ENCODE measurements at places on chromosomes 4 and X. TPM values are rescaled to one million over a fixed set of nuclear protein-coding genes. Genes with fewer than 3 reads are reported as not detected.

DNA sequence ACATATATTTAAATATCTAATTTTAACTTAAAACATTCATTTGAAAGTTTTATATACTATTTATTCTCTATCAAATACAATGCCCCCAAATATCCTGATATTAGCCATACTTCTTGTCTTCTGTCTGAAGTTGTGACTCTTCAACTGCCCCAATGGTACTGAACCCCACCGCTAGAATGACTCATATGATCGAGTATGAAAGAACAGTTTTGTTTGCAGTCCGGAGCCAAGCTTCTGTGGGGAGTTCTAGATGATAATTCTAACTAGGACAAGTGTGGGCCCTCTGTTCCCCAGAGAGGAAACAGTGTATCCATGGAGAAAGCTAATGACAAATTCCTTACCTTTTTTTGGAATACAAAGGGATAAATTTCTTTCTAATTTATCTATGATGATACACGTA lies 24.7 kb upstream of the CT47A1 start:
- no peaks in the 10 kb centered on the region for H3K4me1 ChIP-seq
- no peak overlapping the region for H3K27ac ChIP-seq
- no peak for DNase-seq
- H3K27me3 ChIP-seq = no peaks in the 10 kb centered on the region

SLC6A8 gene
- polyA plus RNA-seq = 25.5 TPM

TCEAL6 gene
- not detected for polyA plus RNA-seq

DNA sequence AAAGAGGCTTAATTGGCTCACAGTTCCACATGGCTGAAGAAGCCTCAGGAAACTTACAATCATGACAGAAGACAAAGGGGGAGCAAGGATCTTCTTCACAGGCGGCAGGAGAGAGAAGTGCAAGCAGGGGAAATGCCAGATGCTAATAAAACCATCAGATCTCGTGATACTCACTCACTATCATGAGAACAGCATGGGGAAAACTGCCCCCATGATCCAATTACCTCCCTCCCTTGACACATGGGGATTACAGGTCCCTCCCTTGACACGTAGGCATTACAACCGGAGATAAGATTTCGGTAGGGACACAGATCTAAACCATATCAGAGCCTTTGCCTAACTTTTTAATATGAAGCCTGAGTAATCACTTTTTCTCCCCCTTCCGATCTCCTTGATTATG lies 43.7 kb upstream of the MAPK10 start:
- no peak overlapping the region for H3K4me3 ChIP-seq
- no peaks in the 10 kb centered on the region for H3K4me1 ChIP-seq
- no peak overlapping the region for H3K27ac ChIP-seq
- no peaks in the 10 kb centered on the region for H3K27me3 ChIP-seq

GRCh38 chr4:12978310-12978709 lies 505.8 kb downstream of the RAB28 start:
- H3K36me3 ChIP-seq = no peaks in the 10 kb centered on the region
- H3K27ac ChIP-seq = no peak overlapping the region
- no peak for DNase-seq

GRCh38 chrX:135688137-135688536 lies 25.3 kb upstream of the CT45A1 start:
- H3K36me3 ChIP-seq = no peaks in the 10 kb centered on the region
- H3K27ac ChIP-seq = no peak overlapping the region
- no peaks in the 10 kb centered on the region for H3K4me1 ChIP-seq
- H3K27me3 ChIP-seq = no peaks in the 10 kb centered on the region

RTL5 gene
- polyA plus RNA-seq = 2.5 TPM

DNA sequence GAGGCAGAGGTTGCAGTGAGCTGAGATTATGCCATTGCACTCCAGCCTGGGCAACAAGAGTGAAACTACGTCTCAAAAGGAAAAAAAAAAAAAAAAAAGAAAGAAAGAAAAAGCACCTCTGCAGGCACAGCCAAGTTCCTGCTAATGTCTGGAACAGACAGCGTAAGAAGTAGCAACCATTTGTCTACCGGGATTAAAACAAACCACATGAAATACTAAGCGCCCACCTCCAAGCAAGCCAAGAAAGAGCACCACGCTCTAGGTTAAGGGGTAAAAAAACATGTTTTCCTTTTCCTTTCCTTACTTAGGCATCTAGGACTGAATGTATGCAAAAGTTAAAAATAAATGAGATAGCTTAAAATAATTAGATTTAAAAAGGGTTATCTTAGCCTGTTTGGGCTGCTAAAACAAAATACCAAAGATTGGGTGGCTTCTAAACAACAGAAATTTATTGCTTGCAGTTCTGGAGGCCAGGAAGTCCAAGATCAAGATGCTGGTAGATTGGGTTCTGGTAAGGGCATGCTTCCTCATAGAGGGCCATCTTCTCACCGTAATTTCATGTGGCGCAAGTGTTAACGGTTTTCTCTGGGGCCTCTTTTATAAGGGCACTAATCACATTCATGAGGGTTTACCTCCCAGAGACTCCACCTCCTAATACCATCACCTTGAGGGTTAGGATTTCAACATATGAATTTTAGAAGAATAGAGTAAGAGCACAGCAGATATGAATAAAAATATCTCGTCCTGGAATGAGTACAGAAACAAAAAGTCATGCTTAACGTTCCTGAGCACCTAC lies 12.3 kb downstream of the GPC4 start:
- H3K4me3 ChIP-seq = no peak overlapping the region
- peaks cover 2% of the 10 kb centered on the region for H3K4me1 ChIP-seq
- no peak overlapping the region for H3K27ac ChIP-seq
- no peak for DNase-seq

SERPINA7 gene
- polyA plus RNA-seq = not detected

- H3K36me3 ChIP-seq = no peaks in the 10 kb centered on the region
- DNase-seq = no peak
- H3K27me3 ChIP-seq = no peaks in the 10 kb centered on the region
- H3K4me3 ChIP-seq = no peak overlapping the region
These were observed 833.1 kb upstream of the GRID2 start for GRCh38 chr4:91470671-91471070.

CSAG2 gene
- polyA plus RNA-seq = not detected

DNA sequence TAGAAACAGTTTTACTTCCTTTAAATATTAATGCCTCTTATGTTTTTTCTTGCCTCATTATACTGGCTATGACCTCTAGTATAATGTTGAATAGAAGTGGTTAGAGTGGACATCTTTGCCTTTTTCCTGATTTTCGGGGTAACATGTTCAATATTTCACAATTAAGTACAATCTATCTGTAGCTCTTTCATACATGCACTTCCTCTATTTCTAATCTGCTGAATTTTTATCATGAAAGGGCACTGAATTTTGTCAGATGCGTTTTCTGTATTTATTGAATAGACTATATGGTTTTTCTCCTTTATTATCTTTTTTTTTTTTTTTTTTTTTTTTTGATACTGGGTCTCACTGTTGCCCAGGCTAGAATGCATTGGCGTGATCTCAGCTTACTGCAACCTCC lies 29.0 kb downstream of the MECP2 start:
- H3K27me3 ChIP-seq = no peaks in the 10 kb centered on the region
- no peak overlapping the region for H3K4me3 ChIP-seq
- no peak for DNase-seq
- no peak overlapping the region for H3K27ac ChIP-seq
- no peaks in the 10 kb centered on the region for H3K36me3 ChIP-seq

DNA sequence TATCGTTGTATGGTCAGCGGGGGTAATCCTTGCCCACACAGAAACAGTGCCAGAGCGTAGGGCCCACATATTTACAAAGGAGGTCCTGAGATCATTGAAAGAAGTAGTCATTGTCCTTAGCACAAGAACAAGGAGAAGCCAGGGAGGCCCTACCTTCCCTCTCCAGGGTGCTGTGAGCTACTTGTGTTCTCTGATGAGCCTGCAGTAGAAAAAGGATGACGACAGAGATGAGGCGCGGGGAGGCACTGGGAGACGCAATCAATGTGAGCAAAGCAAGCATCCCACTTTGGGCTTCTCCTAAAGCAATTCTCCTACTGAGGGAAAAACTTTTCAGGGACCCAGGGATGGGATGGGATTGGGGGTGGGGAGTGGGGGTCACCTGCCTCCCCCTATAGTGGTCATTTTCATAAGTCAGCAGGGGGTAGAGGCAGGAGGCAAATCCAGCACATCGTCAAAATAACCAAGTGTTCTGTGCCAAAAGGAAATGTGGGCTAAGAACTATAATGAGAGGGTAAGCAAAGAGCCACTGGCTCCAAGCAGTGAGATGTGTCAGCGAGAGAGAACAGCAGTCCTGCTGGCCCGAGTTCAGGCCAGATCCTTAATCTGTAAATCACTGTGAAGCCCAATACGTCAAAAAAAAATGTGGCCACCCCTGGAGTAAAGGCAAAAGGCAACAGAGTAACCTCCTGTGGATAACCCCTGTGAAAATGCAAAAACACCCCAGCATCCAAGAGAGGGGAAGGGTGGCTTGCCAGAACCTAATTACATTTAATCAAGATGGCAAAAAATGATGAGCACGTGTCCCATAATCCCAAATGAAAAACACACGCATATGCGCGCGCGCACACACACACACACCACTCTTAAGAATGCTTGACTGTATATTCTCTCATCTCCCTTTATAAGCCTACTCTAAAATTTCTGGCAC lies 136.6 kb upstream of the HHIP start:
- H3K27me3 ChIP-seq = no peaks in the 10 kb centered on the region
- H3K4me3 ChIP-seq = no peak overlapping the region
- DNase-seq = no peak
- H3K36me3 ChIP-seq = no peaks in the 10 kb centered on the region
